ENCODE measurements at places on chromosomes 16 and 17. TPM values are rescaled to one million over a fixed set of nuclear protein-coding genes. Genes with fewer than 3 reads are reported as not detected.

The CFAP52 gene
- total RNA-seq: not detected

The SOST gene
- not detected for total RNA-seq

The MT1H gene
- 2.3 TPM for total RNA-seq

The TEX19 gene
- total RNA-seq: not detected

The C16orf96 gene
- 0.16 TPM for total RNA-seq

The ZNF423 gene
- not detected for total RNA-seq

The NDEL1 gene
- total RNA-seq: 53.9 TPM

The IGFALS gene
- total RNA-seq: not detected

The SLC6A2 gene
- total RNA-seq: not detected

The ABCA10 gene
- total RNA-seq: not detected

The SLC5A11 gene
- 0.18 TPM for total RNA-seq

The DHX8 gene
- 43.0 TPM for total RNA-seq

The RPRML gene
- not detected for total RNA-seq

The WNT3 gene
- 0.09 TPM for total RNA-seq

Data from activated CD8-positive, alpha-beta T cell treated with anti-CD3 and anti-CD28 coated beads for 36 hours (primary cell).